ENCODE measurements at places on chromosomes 6 and 20.

GRCh38 chr6:139062932-139063646, 34.5 kb downstream of the ABRACL start:
- DNase-seq: peak; percentile 38

- no peak for DNase-seq
These were observed 1.2 kb downstream of the PAK5 start for GRCh38 chr20:9837634-9838033.

DNA sequence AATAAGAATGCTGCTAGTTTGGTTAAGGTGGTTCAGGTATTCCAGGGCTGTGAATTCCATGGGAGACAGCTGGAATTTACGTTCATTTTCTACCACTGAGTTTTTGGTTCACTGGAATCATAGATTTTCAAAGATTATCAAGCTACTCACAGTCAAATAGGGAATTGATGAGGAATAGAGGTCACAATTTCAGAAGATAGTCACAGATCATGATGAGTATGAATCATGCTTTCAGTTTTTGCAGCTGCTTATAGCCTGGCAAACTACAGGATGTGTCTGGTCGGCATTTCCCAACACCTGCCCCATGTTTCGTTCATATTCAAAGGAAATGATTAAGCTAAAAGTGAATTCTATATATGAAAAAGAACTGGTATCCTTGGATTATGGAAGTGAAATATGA, 58.7 kb downstream of the BCKDHB start:
- DNase-seq: no peak

GRCh38 chr20:58756450-58756775, 63.8 kb downstream of the NPEPL1 start:
- no peak for DNase-seq

DNA sequence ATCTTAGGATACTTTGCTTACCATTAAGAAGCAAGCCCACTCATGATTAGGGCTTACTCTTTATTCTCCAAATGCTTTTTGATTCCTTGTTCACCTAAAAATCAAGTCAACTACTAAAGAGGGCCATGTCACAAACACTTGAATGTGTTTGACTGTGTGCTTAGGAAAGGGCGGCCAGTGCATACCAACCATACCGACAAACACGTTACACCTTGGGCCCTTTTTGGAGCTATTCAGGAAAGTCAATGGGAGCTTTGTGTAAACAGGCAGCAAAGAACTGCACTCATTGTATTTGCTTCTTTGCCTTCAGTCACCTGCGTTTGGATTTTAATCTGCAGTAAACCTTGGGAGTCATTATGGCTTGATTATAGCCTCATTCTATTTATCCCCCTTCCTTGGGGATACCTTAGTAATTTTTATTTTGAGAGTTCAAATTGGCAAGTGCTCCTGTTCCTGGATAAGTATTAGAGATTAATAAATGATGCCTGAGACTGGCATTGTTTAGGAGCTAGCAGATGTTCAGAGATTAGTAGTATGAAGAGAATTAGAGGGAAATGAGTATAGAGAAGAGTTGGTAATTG, 102.6 kb upstream of the HDGFL1 start:
- no peak for DNase-seq

GRCh38 chr6:54059683-54060082, 51.6 kb upstream of the MLIP start:
- DNase-seq: no peak

DNA sequence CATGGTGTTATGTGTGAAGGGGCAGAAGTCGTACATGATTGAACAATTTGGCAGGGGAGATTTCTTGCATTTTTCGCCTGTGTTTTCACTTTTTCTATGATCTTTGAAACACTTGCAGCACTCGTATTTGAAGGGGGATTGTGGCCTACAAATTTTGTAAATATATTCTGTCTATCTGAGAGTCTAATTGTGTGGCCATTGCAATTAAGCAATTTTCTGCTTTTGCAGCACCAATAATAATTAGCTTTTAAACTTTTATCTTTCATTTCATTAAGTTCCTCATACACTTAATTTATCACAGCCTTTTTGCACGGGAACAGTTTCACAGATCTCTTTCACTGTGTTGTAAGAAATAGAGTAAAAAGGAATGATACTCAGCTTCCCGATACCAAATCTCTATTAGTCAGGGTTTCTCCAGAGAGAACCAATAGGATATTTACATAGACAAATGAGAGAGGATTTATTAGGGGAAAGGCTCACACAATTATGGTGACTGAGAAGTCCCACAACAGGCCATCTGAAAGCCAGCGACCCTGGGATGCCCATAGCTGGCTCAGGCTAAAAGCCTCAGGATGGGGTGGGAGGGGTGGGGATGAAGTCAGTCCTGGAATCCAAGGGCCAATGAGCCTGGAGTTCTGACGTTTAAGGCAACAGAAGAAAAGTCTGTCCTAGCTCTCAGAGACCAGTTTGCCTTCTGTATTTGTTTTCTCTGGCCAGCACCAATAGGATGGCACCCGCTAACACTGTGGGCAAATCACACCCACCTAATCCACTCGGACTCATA, 58.3 kb downstream of the KIF6 start:
- no peak for DNase-seq

- DNase-seq: peak; percentile 98
These were observed 3.5 kb upstream of the PRIM2 start for GRCh38 chr6:57313711-57314471.

GRCh38 chr6:161373905-161374451, 100.1 kb upstream of the AGPAT4 start:
- no peak for DNase-seq

DNA sequence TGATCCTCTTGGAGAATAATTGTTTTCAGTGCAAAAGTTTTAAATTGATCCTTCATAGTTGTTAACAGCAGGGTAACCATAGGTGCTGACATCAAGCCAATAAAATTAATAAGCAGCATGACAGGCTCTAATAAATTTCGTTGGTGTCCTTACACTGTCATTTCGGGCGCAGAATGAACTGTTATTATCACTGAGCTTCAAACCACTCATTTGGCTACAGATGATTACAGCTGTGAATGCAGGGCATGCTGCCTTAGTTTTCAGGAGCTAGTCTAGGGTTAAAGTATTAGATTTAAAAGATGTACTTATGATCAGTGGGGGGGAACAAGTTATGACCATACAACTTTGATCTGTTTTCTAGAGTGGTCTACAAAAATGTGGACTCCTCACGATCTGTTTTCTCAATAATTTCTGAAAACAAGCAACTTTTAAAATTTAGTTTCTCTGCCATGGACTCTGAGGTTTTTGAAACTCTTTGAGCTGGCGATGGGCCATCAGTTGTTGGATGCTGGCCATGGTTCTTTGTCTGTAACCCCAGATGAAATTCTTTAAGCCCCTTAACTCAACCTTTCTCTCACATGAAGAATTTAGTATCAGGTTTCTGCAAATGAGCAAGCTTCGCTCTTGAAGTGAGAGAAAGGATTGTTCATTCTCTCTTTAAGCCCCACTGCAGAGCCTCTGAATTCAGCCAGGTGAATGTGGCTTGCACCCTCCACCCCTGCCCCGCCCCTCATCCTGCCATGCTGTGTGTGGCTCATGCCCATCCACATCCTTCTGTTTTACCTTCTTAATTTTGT, 99.1 kb upstream of the MTHFD1L start:
- no peak for DNase-seq

GRCh38 chr6:110628330-110628729, 151.9 kb upstream of the SLC22A16 start:
- peak; percentile 8 for DNase-seq

- DNase-seq: no peak
These were observed 289.9 kb downstream of the BTBD9 start for GRCh38 chr6:38349795-38350194.

GRCh38 chr6:4470698-4471210, 305.4 kb upstream of the CDYL start:
- no peak for DNase-seq

DNA sequence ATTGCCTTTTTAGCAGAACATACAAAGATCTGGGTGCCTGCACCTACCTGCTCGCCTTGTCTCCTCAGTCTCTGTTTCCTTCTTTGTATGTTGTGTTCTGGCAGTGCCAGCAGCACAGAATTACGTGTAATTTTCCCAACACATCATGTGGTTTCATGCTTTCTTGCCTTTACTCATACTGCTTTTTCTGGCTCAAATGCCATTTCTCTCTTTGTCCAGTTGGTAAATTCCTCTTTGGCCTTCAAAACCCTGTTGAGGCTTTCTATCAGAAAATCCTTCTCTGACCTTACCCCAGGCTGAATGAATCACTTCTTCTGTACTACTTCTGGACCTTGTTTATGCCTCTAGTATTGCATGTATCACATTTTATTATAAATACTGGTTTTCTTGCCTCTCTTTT, 31.8 kb downstream of the L3MBTL3 start:
- no peak for DNase-seq

DNA sequence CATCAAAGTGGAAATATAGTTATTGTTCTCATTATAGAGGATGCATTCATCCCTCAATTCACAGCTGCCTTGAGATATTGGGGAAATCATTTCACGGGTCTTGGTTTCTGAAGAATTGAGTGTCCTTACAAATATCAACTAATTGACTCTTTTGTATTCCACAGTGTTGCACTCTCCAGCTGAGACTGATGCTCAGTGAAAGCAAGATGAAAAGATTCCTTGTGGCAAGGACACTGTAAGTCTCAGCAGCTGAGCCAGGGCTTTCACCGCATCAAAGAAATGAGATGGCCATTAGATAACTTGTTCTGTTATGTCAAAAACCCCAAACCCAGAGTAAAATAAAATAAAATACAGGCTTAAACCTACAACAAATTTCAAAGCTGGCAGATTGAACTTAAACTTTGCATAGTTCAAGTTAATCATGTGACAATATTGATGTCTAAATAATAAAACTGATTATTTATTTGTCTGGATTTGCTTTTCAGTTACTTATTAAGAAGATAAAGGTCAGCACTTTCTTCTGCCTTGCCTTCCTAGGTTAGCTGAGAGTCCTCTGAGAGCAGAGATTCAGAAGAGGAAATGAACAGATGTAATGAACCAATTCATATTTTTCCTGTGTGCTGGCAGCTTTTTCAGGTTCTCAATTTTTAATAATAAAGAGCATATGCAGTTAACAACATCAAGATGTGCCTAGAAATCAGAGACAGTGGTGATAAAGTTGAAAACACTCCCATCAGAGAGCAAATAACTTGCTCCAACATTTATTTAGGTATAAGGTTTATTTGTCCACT, 82.4 kb upstream of the SMLR1 start:
- DNase-seq: no peak

DNA sequence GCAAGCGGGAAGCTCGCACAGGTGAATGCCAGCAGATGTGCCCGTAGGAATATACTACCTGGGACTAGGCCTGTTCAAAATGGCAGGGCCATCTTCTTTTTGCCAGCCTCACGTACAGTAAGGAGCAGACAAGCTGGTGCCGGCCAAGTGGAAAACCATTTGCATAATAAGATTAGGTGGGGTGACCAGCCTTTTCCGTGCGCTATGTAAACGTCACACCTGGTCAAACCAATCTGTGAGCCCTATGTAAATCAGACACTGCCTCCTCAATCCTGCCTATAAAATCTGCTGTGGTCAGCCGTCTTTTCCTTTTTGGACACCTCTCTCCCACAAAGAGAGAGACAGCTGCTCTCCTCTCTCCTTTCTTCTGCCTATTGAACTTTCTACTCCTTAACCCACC, 60.8 kb upstream of the TMEM30A start:
- DNase-seq: no peak

- no peak for DNase-seq
These were observed 284.2 kb upstream of the CHD6 start for GRCh38 chr20:41902346-41902745.

- DNase-seq: no peak
These were observed 146.7 kb upstream of the MLN start for GRCh38 chr6:33950472-33950881.

DNA sequence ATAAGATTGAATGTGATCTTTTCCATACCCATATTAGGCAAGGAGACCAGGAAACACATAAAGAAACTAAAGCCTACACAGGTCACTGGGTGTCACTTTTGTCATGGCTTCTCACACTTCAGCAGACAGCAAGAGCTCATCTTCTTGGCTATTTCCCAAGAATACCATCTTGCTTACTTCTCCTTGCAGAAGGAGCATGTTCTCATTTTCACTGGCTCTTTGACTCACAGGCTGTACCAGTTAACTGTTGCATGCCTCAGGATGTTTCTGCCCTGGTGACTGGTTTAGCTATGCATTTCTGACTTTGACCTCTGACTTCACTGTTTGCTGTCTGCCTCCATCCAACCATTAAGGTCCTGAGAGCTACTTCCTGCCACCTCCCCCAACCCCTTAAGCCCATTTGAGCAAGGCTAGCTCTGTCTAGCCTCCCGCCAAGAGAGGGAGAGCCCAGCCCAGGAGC, 40.3 kb upstream of the OGFRL1 start:
- peak; percentile 26 for DNase-seq

All from BJ (cell line).